ENCODE measurements at places on chromosomes 4 and X.

DNA sequence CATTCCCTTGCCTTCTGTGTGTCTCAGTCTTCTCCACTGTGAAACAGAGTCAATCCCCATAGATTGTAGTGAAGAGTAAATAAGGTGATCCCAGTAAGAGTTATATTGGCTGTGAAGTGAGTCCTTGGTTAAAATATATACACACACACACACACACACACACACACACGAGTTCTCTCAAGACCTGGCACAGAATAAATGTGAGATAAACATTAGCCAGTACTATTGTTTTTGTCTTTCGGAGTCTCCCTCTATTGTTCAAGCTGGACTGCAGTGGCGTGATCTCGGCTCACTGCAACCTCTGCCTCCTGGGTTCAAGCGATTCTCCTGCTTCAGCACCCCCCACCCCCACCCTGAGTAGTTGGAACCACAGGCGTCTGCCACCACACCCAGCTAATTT is 44.8 kb upstream of the FAM156A start:
- DNase-seq, result no peak

- peak; percentile 80 for DNase-seq
These were observed 32.9 kb downstream of the HTT-AS start for GRCh38 chr4:3041192-3042142.

GRCh38 chr4:175703956-175704600 is 108.0 kb downstream of the GPM6A start:
- DNase-seq, result no peak

GRCh38 chr4:8938623-8939022 is 67.0 kb upstream of the HMX1 start:
- no peak for DNase-seq

DNA sequence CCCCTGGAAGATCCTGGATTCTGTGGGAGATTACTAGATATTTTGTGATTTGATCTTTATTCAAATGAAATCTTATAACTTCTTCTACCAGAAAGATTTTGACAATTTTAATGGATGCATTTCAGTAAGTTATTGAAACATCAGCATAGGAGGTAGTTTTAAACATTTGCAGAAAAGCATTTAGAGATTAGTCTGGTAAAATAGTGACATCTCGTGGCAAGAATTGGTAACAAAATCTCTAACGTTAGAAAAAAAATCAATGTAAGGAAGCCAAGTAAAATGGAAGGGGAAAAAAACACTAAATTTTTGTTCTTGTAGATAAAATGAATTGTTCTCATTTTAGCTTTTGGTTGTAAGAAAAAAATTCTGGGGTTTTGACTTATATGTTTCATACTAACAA is 73.3 kb downstream of the TASL start:
- DNase-seq, result peak; percentile 40

DNA sequence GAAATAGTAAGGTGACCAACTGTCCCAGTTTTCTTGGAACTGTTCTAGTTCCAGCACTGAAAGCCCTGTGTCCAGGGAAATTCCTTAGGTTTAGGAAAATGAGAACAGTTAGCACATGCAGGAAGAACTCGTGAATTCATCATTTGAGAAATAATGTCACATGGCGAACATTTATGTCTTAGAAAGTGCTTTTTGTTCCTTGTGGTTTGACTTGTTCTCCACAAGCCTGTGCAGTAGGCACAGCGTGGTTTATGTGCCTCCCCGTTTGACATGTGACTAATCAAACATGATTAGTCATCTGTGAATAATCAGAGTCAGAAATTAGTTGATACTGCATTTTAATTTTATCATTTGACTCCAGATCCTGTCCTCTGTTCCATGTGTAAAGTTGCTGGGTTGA is 556.0 kb upstream of the CPEB2 start:
- DNase-seq, result no peak

All from EH (cell line).